ENCODE measurements at places on chromosomes 5 and 9.

DNA sequence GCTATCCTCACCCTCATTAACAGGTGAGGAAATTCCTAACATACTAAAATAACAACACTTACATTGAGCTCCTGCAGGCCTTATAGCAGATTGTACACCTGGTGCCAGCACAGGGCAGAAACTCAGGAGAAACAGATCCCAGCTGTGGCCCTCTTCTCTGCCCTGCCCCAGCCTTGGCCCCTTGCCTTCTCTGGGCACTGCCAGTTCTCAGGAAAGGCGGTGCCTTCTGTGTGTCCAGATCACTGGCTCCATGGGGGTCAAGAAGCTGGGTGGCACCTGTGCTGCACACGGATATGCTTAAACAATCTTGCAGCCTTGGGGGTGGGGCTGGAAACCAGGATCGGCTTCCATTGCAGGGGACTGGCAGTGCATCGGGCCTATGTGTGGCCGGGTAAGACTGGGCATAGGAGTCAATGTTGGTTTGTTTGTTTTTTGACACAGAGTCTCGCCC is 19.3 kb downstream of the KYAT1 start:
- no peak for DNase-seq

DNA sequence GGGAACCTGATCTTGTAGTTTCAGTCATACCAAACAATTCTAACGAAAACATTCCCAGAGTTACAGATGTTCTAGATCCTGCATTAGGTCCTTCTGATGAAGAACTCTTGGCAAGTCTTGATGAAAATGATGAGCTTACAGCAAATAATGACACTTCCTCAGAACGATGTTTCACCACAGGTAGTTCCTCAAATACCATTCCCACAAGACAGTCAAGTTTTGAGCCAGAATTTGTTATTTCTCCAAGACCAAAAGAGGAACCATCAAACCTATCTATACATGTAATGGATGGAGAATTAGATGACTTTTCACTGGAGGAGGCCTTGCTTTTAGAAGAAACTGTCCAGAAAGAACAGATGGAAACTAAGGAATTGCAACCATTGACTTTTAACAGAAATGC is 21.0 kb downstream of the RMI1 start:
- DNase-seq = peak; percentile 6

DNA sequence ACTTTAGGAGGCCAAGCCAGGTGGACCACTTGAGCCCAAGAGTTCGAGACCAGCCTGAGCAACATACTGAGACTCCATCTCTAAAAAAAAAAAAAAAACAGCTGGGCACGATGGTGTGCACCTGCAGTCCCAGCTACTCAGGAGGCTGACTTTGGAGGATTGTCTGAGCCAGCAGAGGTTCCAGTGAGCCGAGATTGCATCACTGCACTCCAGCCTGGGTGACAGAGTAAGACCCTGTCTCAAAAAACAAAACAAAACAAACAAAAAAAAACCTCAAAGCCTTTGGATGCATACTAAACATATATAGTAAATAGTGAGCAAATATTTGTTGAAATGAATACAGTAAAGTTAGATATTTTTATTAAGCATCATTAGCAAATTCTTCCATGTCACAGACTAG is 5.3 kb downstream of the SLC35D2 start:
- DNase-seq = no peak

DNA sequence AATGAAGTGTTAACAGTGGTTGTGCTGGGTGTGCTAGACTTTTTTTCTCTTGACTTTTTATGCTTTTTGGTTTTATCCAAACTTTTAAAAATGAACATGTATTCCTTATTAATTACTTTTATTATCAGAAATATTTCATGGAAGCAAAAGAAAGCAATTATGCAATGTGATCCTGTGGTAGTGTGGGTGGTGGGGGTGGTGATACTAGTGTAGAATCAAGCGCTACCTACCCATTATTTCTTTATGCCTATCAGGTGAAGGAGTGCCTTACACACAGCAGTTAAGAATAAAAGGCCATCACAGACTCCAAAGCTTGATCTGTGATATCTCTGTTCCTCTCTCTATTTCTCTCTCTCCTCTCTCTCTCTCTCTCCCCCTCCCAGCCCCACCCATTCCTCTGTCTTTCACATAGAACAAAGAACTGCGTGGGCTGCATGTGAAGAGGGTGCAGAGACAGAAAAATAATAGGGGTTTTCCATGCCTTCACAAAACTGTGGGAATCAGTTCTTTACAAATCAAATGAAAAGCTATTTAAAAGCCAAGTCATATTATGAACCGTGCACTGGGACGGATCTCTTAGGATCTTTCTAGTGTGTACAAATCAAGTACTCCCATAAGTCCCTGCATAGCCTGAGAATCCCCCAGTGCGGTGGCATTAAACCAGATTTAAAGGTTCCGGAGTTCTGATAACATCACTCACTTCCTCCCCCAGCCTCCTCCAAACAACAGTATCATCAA is 351.2 kb downstream of the RAB3C start:
- no peak for DNase-seq

- DNase-seq = peak; percentile 72
Measured at GRCh38 chr9:104774132-104774531, 10.2 kb downstream of the NIPSNAP3B start.

DNA sequence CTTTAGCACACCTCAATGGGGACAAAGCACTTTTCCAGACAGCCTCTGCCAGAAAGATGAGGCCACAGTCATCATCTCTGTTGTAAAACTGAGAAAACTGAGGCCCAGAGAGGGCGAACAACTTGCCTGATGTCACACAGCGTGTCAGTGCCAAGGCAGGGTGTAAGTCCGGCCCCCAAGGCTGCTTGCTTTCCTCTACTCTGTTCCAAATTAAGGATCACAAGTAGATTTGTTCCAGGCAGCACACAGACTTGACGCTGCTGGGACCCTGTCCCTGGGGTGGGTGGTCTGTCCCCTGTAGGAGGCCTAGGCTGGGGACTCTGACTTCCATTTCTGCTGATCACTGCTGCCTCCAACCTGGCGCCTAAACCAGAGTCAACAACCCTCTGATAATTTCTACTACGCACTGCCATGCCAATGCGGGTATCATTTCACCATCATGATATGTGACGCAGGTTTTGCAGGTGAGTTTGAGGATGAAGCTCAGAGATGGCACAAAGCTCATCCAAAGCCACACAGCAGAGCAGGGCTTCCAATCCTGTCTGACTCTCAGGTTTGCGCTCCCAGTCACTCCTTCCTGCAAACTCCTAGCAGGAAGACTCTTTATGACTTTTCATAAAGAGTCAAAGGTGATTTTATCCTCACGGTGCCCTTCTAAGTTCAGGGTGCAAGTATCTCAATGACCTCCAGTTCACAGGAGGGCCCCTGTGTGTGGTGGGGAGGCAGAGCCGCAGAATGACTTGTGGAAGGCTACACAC is 13.5 kb upstream of the RALGDS start:
- no peak for DNase-seq

GRCh38 chr9:135272608-135273007 is 185.1 kb downstream of the OLFM1 start:
- DNase-seq = no peak

- peak; percentile 94 for DNase-seq
Measured at GRCh38 chr5:72608297-72608696, 101.1 kb upstream of the ZNF366 start.

DNA sequence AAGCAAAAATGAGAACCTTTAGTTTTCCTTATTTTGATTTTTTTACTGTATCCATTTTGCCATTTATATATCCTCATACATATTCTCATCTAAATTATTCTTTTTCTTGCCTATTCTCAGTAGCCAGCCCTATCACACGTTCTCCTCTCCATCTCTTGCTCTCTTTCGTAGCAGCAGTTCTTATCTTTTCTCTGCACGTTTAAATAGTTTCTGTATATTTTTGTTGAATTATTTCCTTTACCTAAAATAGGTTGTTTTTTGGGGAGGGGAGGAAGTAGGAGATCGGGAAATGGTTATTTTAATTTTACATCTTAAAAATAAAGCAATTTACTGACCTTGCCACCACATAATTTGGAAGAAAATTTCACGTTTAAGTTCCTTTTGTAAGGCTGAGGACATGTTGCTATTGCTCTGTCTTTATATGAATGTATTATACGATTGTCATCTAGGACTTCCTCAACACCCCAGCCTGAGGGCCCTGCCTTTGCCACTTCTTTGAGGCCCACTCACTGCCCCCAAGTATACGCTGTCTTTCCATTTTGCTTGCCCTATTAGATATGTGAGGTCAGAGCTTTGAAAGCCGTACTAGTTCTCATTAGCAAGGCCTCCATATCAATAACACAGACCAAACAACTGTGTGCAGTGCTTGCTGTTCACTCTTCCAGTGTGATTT is 140.3 kb downstream of the GNAQ start:
- DNase-seq = no peak

GRCh38 chr5:179852993-179853547 is 5.5 kb downstream of the MRNIP start:
- no peak for DNase-seq

DNA sequence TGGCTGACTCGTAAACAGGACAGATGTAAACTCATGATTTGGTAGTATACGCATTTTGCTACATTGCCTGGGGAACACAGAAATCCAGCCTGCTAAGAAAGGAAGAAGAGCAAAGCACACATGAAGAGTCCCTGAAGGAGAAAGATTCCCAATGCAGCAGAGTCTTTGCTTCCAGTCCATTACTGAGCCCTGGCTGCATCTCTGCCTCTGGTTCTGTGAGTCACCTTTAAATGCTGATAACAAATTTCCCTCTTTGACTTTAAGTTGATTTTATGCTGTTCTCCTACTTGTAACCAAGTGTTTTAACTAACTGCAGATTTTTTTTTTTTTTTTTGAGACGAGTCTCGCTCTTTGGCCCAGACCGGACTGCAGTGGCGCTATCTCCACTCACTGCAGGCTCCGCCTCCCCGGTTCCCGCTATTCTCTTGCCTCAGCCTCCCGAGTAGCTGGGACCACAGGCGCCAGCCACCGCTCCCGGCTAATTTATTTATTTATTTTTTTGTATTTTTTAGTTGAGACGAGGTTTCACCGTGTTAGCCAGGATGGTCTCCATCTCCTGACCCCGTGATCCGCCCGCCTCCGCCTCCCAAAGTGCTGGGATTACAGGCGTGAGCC is 8.5 kb upstream of the PRXL2C start:
- peak; percentile 35 for DNase-seq

All from umbilical cord (tissue), 2 donors.